Heart left ventricle (tissue), 16 donors: ENCODE measurements at places on chromosomes 3 and 15. TPM values are rescaled to one million over a fixed set of nuclear protein-coding genes. Genes with fewer than 3 reads are reported as not detected.

The CADPS gene
- 8.9 TPM for total RNA-seq

The RYR3 gene
- 0.04 TPM for total RNA-seq

The MLF1 gene
- 114 TPM for total RNA-seq

The EPHA6 gene
- 0.34 TPM for total RNA-seq

The FANCI gene
- 2.7 TPM for total RNA-seq

The CPLX3 gene
- not detected for total RNA-seq

The RAB6B gene
- 57.2 TPM for total RNA-seq

The KBTBD13 gene
- total RNA-seq, result 4.2 TPM

DNA sequence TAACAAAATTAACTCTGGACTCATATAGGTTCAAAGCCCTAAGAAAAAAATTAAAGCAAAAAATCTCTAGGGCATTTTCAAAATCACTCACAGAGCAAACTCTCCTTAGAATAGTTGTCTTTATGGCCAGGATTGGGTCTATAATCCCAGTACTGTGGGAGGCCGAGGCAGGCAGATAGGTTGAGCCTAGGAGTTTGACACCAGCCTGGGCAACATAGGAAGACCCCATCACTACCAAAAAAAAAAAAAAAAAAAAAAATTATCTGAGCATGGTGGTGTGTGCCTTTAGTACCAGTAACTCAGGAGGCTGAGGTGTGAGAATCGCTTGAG lies 378.1 kb upstream of the TGFBR2 start:
- no peak overlapping the region for H3K4me3 ChIP-seq
- H3K36me3 ChIP-seq, result no peaks in the 10 kb centered on the region
- no peaks in the 10 kb centered on the region for H3K27me3 ChIP-seq
- peaks cover 19% of the 10 kb centered on the region for H3K4me1 ChIP-seq
- DNase-seq, result no peak
- H3K27ac ChIP-seq, result peak overlapping the region; percentile 53

- peaks cover 3% of the 10 kb centered on the region for H3K36me3 ChIP-seq
- no peak overlapping the region for H3K27ac ChIP-seq
- H3K27me3 ChIP-seq, result peaks cover 5% of the 10 kb centered on the region
- no peak overlapping the region for H3K4me3 ChIP-seq
These were observed 30.8 kb downstream of the BOC start for GRCh38 chr3:113242096-113242581.

DNA sequence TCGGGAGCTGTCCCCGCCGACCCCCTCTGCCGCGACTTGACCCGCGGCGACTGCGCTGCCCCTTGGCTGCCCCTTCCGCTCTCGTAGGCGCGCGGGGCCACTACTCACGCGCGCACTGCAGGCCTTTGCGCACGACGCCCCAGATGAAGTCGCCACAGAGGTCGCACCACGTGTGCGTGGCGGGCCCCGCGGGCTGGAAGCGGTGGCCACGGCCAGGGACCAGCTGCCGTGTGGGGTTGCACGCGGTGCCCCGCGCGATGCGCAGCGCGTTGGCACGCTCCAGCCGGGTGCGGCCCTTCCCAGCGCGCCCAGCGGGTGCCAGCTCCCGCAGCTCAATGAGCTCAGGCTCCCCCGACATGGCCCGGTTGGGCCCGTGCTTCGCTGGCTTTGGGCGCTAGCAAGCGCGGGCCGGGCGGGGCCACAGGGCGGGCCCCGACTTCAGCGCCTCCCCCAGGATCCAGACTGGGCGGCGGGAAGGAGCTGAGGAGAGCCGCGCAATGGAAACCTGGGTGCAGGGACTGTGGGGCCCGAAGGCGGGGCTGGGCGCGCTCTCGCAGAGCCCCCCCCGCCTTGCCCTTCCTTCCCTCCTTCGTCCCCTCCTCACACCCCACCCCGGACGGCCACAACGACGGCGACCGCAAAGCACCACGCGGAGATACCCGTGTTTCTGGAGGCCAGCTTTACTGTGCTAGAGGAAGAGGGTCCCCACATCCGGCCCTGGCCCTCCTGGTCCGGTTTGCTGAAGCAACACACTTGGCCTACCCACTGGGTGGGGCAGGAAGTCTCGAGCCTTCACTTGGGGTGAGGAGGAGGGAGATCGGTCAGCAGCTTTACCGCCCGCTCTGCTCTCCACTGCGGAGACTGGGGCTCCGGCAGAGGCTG lies at the start of gene RASSF1:
Gene RASSF1 (minus strand): TSS at position 389 of the 882 bp plus-strand sequence. CDS start 31 bp downstream, at position 358.
- H3K27ac ChIP-seq, result peak within 1 kb of the TSS; percentile 86
- H3K4me3 ChIP-seq, result peak within 1 kb of the TSS; percentile 57
- H3K27me3 ChIP-seq, result peaks cover 4% of the 10 kb centered on the region
- DNase-seq, result peak; percentile 90
- H3K4me1 ChIP-seq, result peaks cover 44% of the 10 kb centered on the region

GRCh38 chr15:75659928-75660645 lies 12.4 kb downstream of the SNX33 start:
- peaks cover 38% of the 10 kb centered on the region for H3K36me3 ChIP-seq
- no peaks in the 10 kb centered on the region for H3K27me3 ChIP-seq
- no peak overlapping the region for H3K4me3 ChIP-seq
- peaks cover 20% of the 10 kb centered on the region for H3K4me1 ChIP-seq

DNA sequence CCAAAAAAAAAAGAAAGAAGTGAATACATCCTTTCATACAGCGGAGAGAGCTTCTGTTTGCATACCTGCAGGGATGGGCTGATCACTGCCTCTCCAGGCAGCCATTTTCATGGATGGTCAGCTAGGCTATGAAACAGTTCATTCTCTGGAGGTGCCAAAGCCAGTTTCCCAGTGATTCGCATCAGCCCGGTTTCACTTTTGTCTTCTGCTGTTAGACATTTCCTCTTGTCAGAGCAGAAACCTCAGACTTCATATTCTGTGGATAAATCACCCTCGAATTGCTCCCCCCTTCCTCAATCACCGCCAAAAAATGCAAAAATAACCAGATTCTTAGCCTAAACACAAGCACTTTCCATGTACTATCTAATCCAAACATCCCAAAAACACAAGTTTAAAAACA lies 225.6 kb downstream of the ADAMTS9 start:
- H3K27ac ChIP-seq, result no peak overlapping the region
- H3K4me3 ChIP-seq, result no peak overlapping the region
- H3K27me3 ChIP-seq, result no peaks in the 10 kb centered on the region
- no peaks in the 10 kb centered on the region for H3K4me1 ChIP-seq

- H3K27ac ChIP-seq, result peak overlapping the region; percentile 88
- H3K4me3 ChIP-seq, result peak overlapping the region; percentile 32
- peaks cover 58% of the 10 kb centered on the region for H3K4me1 ChIP-seq
- peak; percentile 92 for DNase-seq
- H3K36me3 ChIP-seq, result no peaks in the 10 kb centered on the region
These were observed 19.5 kb downstream of the PPCDC start for GRCh38 chr15:75042730-75043508.

- no peak overlapping the region for H3K4me3 ChIP-seq
- no peak overlapping the region for H3K27ac ChIP-seq
- no peaks in the 10 kb centered on the region for H3K36me3 ChIP-seq
- H3K4me1 ChIP-seq, result peaks cover 18% of the 10 kb centered on the region
- no peak for DNase-seq
These were observed 114.9 kb downstream of the TNIK start for GRCh38 chr3:171345107-171345843.

GRCh38 chr3:117010318-117010717 lies 300.7 kb downstream of the TUSC7 start:
- no peaks in the 10 kb centered on the region for H3K36me3 ChIP-seq
- H3K27ac ChIP-seq, result no peak overlapping the region
- no peak overlapping the region for H3K4me3 ChIP-seq
- DNase-seq, result no peak
- H3K4me1 ChIP-seq, result no peaks in the 10 kb centered on the region

GRCh38 chr3:11195201-11195600 lies 40.9 kb downstream of the HRH1 start:
- peaks cover 7% of the 10 kb centered on the region for H3K4me1 ChIP-seq
- H3K27ac ChIP-seq, result no peak overlapping the region

DNA sequence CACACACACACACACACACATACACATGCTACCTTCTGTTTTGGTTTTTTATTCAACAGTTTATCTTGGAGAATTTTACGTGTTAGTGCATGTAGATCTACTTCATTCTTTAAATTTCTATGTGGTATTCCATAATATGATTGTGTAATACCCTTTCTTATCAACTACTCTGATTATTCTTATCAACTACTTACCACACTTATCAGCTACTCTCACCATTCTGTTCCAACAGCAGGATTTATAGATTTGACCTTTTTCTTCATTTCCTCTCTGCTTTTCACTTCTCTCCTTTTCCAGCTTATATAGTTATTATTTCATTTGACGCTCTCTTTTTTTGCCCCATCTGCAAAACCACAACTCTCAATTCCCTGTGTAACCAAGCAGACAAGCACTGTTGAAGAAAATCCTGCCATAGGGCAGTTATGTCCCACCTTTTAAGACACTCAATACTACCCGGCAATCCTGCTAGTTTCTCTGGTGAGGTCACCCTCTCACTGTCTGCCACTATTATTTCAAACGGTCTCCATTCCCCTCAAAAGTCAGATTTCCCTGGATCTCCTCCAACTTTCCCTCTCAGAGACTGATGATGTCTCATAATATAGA lies 56.9 kb upstream of the SATB1 start:
- H3K4me1 ChIP-seq, result no peaks in the 10 kb centered on the region
- no peak overlapping the region for H3K4me3 ChIP-seq
- no peaks in the 10 kb centered on the region for H3K36me3 ChIP-seq
- DNase-seq, result no peak

GRCh38 chr3:31885235-31885634 lies 95.8 kb downstream of the OSBPL10 start:
- no peaks in the 10 kb centered on the region for H3K36me3 ChIP-seq
- no peak for DNase-seq
- no peaks in the 10 kb centered on the region for H3K27me3 ChIP-seq
- no peak overlapping the region for H3K4me3 ChIP-seq
- no peak overlapping the region for H3K27ac ChIP-seq

DNA sequence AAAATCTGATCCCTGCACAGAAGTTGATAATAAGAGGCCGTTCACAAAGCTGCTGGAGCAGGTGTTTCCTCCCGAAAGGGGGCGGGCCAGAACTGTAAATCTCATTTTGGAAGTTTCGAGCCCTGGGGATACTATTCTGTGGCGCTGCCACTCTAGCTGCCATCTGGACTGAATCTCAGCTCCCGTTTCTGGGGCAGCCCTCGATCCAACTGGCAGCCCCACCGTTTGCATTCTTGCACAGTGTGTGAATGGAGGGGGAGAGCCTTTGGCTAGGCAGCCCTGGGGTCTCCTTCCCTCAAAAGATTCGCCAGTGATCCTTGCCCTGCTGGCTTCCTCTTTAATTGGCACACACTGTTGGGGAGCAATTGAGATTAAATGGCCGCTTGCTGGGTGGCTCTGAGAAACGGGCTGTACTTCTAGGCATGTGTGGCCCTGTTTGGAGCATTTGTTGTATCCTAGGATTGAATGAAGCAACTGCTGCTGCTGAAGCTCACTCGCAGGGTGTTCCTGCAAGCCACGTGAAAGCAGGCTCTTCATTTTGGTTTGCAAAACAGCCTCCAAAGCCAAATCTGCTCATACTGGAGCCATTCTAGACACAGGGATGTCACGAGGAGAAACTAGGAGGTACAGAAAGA lies 57.2 kb upstream of the TOPAZ1 start:
- no peaks in the 10 kb centered on the region for H3K27me3 ChIP-seq
- DNase-seq, result no peak
- H3K27ac ChIP-seq, result no peak overlapping the region
- H3K36me3 ChIP-seq, result no peaks in the 10 kb centered on the region
- no peak overlapping the region for H3K4me3 ChIP-seq
- H3K4me1 ChIP-seq, result no peaks in the 10 kb centered on the region

- no peaks in the 10 kb centered on the region for H3K36me3 ChIP-seq
- no peaks in the 10 kb centered on the region for H3K27me3 ChIP-seq
- H3K4me1 ChIP-seq, result peaks cover 77% of the 10 kb centered on the region
- H3K4me3 ChIP-seq, result no peak overlapping the region
- H3K27ac ChIP-seq, result no peak overlapping the region
These were observed 150.5 kb upstream of the THBS1 start for GRCh38 chr15:39430389-39430788.

GRCh38 chr3:128339491-128340012 lies 127.1 kb downstream of the DNAJB8 start:
- peaks cover 10% of the 10 kb centered on the region for H3K36me3 ChIP-seq
- no peaks in the 10 kb centered on the region for H3K27me3 ChIP-seq
- H3K4me3 ChIP-seq, result no peak overlapping the region
- no peak for DNase-seq
- H3K4me1 ChIP-seq, result peaks cover 3% of the 10 kb centered on the region

- no peak overlapping the region for H3K27ac ChIP-seq
- H3K4me1 ChIP-seq, result no peaks in the 10 kb centered on the region
- no peaks in the 10 kb centered on the region for H3K36me3 ChIP-seq
These were observed 496.1 kb downstream of the FOXP1 start for GRCh38 chr3:71087143-71088018.

DNA sequence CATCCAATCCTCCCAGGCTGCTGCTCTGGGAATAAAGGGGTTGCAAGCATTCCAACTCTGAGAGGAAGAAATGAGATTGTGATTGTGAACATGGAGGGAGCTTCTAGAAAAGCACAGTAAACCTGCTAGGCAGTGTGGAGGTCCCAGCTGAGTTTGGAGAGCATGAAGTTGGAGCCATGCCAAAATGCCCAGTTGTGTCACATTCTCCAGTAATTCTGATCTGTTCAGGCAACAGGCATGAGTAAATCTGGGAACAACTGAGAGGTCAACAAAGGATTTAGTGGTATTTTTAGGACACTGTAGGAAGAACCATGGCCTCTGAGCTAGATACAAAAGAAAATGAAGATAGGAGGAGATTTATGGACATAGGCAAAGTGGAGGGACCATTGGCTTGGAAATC lies 74.7 kb downstream of the CYP19A1 start:
- no peak for DNase-seq
- H3K36me3 ChIP-seq, result no peaks in the 10 kb centered on the region
- no peak overlapping the region for H3K27ac ChIP-seq
- peaks cover 5% of the 10 kb centered on the region for H3K4me1 ChIP-seq
- no peak overlapping the region for H3K4me3 ChIP-seq
- no peaks in the 10 kb centered on the region for H3K27me3 ChIP-seq

DNA sequence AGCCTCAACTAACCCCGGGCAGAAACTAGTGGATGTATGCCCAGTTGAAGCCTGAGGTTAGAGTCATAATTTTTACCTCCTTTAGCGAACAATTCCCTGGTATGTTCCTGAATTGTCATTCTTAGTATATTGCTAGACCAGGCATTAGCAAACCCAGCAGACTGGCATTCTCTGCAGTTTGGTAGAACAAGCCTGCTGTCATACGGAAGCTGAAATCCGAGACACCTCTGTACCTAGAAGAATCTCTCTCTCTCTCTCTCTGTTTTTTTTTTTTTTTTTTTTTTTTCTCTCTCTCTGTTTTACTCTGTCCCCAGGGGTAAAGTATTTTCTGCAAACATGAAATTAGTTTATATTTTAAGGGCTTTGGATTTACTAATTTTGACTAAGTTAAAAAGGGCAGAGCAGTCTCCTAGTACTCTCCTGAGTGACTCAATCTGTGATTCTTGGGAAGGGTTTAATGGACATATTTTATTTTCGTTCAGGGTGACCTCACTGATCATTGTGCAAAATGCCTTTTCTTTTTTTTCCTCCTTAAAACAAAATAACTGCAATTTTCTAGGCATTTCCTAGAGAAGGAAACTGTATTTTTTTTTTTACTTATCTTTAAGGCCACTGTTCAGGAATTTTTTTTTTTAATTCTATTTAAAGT lies 133.6 kb upstream of the ICE2 start:
- H3K27ac ChIP-seq, result peak overlapping the region; percentile 35
- H3K4me3 ChIP-seq, result no peak overlapping the region
- no peaks in the 10 kb centered on the region for H3K36me3 ChIP-seq
- no peaks in the 10 kb centered on the region for H3K4me1 ChIP-seq
